Activated CD4-positive, alpha-beta T cell treated with anti-CD3 and anti-CD28 coated beads, Interleukin-2, amount 50 U/mL, for 24 hours (primary cell): ENCODE measurements at places on chromosomes 12 and 14.
A peak's percentile ranks its signal among the peaks of the same experiment; 100 is the strongest.

DNA sequence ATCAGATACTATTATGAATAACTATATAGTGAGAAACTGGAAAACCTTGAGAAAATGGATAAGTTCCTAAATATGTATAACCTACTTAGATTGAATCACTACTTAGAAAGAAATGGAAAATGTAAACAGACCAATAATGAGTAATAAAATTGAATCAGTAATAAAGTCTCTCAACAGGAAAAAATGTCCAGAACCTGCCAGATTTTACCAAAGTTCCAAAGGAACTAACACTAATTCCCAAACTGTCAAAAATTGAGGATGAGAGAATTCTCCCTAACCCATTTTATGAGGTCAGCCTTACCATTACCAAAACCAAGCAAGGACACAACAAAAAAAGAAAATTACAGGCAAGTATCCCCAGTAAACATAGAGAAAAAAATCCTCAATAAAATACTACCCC is 272.0 kb downstream of the RPAP3 start:
- no peak for DNase-seq

GRCh38 chr12:48199774-48200221 is 3.3 kb downstream of the OR10AD1 start:
- no peak for DNase-seq

DNA sequence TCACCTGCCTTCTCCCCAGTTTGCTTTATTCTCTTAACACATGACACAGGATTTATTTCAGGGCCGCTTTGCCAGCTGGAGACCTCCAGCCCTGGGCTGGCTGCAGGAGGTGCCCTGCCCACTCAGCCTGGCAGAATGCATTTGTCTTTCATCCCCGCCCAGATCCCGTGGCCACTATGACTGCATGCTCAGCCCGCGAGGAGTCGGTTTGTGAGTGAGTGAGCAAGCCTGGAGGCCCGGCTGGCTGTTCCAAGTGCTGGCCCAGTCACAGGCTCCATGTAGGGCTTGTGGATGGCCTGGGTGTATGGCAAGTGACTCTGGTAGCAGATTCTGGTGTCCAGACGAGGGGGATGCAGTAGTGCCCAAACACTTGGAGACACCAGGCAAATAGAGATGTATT is 2.1 kb downstream of the TDP1 start:
- DNase-seq, result no peak

DNA sequence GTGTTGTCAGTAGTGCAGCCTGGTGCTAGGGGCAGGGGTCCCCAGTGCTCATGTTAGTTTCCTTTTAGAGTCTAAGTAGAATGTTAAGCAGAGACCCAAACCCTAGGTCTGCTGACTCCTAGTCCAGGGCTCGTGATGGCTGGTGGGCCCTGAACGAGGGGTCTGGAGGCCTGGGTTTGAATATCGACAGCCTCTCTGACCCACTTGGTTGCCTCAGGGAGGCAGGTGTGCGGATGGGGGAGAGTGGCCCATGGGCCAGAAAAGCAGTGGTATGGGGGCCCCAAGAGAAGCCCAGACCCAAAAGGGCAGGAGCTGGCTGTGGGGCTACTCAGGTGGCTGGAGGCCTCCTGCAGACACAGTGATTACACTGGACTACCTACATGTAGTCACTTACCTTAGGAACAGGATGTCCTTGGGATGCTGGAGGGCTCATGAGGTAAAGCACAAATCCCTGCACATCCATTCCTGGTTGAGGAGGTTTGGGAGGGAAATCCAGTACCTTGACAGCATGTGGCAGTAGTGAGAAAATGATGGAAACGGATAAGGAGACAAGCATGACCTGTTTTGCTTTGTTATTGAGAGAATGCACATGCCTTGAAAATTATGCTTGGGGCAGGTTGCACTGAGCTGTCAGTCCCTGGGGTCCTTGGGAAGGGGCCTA is 1.7 kb upstream of the SLC25A29 start:
- DNase-seq, result no peak

GRCh38 chr14:95215094-95215725 is 57.9 kb upstream of the DICER1 start:
- no peak for DNase-seq

DNA sequence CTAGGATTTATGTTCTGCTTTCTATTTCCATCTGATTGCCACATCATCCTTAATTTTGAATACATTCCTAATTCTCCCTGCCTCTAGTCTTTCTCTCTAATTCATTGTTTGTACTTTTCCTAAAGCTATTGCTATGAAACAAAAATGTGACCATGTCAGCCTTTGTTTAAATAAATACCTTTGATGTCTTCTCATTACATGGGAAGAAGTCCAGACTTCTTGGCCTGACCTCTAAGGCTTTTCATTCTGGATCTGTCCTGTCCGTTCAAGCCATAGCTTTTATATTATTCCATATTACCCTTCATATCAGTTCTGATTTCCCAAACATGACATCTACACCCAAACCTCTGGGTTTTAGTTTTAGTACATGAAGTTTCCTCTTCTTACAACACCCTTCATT is 91.4 kb downstream of the CDK17 start:
- no peak for DNase-seq

DNA sequence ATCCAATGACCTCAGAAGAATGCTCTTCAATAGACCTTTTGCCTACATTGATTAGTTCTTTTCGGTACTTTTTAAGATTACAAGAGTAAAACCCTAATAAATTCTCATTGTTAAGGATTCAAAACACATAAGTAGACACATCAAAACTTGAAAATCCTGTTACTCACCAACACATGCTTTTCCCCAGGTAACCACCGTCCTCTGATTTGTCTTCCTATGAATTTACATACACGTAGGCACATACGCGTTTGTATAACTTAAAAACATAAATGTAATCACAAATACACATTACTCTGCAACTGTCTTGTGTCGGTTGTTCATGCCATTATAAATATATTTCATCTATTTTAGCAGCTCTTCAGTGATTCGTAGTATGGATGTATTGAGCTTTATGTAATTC is 910 bp upstream of the WASHC4 start:
- DNase-seq, result no peak

GRCh38 chr12:27319409-27319808 is 13.2 kb upstream of the BMAL2 start:
- DNase-seq, result no peak

DNA sequence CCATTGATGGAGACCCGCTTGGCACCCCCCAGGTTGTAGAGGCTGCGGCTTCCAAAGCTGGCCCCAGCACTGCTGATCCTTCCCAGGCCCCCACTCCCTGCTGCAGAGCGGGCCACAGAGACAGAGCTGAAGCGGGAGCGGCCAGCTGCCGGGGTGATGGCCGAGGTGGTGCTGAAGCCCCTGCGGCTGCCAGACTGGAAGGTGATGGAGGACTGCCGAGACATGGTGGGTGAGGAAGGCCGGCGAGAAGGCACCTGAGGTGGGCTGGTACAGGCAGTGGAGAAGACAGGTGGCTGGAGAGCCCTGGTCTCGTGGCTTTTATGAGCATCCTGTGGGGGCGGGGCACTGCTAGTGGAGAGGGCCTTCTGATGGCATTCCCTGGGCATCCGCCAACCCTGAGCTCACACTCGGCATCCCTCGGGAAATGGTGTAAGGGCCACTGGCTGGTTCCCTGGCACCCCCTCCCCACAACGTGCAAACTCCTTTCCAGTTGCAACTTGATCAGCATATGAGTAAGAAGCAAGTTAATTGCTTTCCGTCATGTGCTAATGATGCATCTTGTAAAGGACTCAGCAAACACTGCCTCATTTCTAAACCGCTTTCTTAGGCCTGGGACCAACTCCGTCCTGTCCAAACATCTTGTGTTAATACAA is at the start of gene KRT75:
Gene KRT75, minus strand, starts transcription at position 291 of the 653 bp plus-strand sequence. Its CDS starts 67 bp downstream, at position 224.
- no peak for DNase-seq

DNA sequence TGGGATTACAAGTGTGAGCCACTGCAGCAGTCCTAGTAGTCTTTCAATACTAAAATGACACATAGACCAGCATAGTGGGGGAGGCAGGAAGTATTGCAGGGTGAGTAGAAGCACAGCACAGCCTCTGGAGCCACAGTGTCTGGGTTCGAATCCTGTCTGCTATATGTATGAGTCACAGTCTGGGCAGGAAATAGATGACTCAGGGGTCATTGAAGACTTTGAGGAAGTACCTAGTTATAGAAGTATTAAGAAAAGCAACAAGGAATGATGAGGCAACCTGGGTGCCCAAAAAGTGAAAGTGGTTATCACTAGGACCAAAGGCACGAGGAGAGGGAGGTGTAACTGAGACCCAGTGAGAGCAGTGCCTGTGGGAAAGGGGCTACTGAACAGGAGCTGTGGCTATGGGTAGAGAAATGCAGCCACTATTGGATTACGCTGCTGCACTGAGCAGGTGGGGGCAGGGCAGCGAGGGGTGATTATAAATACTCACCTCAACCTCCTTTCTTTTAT is 124.0 kb downstream of the PDE3A start:
- DNase-seq, result no peak

DNA sequence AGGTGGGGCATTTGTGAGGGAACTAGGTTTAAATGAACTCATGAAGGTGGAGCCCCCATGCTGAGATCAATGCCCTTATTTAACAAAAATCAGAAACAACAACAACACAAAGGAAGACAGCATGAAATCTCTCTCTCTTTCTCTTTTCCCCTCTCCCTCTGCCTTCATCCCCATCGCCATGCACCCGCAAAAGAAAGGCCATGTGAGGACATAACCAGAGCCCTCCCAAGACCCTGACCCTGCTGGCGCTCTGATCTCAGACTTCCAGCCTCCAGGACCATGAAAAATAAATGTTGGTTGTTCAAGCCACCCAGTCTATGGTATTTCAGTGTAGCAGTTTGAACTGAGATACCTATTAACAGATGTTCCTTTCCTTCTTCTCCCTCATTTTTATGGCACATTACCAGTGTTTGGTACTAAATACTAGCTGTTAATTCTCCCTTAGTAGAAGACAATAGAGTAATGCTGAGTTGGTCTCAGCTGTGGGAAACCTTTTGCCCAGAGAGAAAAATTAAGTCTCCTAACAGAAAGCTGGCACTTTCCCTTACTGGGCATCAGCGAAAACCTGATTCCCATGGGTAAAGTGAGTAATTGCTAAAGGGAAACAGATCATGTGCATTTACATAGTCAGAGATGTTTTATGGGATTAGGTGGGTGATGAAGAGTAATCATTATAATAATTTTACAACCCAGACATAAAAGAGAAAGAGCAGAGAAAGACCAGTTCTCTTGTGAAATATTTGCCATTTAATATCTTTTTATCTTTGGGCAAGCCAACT is 264.0 kb upstream of the PLEKHG7 start:
- no peak for DNase-seq

DNA sequence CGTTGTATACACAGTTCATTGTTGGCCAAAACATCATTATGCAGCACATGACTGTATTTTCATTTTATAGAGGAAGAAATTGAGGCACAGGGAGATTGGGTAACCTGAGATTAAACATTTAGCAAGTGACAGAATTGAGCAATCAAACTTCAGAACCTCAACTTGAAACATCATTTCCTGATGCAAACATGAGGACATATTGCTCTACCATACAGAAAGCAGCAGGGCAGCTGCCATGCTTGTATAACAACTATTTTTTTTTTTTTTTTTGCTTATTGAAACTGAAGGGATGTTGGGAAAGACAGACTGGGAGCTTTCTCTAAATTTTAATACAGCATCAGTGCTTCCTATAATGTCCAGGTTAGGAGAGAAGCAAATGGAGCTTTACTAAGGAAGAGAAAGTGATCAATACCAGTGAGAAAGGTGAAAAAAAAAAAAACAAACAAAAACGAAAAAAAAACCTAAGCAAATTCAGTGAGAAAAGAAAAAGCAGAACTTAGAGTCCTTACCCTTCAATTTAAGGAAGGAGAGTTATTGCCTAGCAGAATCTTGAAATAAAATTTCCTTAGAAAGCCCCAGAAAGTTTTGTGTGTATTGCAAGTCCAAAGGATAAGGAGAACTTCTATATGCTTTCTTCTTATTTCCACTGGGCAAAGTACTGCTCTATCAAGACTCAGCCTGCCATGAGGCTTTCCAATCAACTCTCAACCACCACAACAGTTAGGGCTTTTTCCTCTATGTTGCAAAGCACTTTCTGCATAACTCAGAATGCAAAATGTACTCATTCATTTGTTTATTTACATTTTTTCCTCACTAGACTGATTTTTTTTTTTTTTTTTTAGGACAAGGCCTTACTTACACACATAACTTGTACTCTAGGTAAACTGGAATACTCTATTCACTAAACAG is 21.6 kb downstream of the BTG1 start:
- no peak for DNase-seq

- DNase-seq, result no peak
These were observed 25.7 kb upstream of the LRP1-AS start for GRCh38 chr12:57173089-57173488.

- DNase-seq, result no peak
These were observed 53.1 kb downstream of the TOGARAM1 start for GRCh38 chr14:45015133-45015532.

- DNase-seq, result no peak
These were observed 107.2 kb upstream of the ESRRB start for GRCh38 chr14:76268700-76269099.

DNA sequence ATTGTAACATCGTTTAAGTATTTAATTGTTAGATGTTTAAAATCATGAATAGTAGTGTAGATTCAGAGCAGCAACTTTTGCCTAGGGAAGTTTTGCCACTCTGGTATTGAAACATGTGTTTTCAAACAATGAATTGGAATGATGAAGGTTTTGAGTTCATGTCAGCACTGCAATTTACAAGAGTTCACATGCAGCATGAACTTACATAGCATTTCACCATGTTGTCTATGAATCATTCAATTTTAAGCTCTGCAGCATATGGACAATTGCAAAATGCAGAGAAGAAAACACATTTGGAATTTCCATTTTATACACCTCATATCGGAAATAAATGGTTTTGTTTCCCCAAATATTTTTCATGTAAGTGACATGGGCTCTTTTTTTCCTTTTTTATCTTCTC is 170.7 kb upstream of the CDKN3 start:
- no peak for DNase-seq

DNA sequence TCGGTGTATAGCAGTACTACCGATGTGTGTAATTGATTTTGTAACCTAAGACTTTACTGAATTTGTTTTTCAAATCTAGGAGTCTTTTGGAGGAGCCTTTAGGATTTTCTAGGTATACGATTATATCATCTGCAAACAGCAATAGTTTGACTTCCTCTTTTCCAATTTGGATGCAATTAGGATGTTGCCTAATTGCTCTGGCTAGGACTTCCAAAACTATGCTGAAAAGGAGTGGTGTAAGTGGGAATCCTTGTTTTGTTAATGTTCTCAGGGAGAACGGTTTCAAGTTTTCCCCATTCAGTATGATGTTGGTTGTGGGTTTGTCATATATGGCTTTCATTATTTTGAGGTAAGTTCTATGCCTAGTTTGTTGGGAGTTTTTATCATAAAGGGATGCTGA is 171.6 kb upstream of the PDE3A start:
- DNase-seq, result no peak

GRCh38 chr12:80400571-80400991 is 43.5 kb upstream of the PTPRQ start:
- DNase-seq, result no peak

GRCh38 chr12:6552140-6552551 is 3.7 kb downstream of the IFFO1 start:
- DNase-seq, result no peak

- DNase-seq, result peak; percentile 4
These were observed 32.9 kb downstream of the ARID2 start for GRCh38 chr12:45762185-45763110.

GRCh38 chr12:109016016-109016415 is 4.9 kb downstream of the SVOP start:
- no peak for DNase-seq

GRCh38 chr14:100644383-100644782 is 57.2 kb upstream of the BEGAIN start:
- DNase-seq, result no peak

- DNase-seq, result no peak
These were observed 6.9 kb downstream of the GALNT4 start for GRCh38 chr12:89517720-89518119.
